Activated gamma-delta T cell treated with Interleukin-2 at 50 U/mL for 16 hours (primary cell): ENCODE measurements at places on chromosomes 12 and 14.

DNA sequence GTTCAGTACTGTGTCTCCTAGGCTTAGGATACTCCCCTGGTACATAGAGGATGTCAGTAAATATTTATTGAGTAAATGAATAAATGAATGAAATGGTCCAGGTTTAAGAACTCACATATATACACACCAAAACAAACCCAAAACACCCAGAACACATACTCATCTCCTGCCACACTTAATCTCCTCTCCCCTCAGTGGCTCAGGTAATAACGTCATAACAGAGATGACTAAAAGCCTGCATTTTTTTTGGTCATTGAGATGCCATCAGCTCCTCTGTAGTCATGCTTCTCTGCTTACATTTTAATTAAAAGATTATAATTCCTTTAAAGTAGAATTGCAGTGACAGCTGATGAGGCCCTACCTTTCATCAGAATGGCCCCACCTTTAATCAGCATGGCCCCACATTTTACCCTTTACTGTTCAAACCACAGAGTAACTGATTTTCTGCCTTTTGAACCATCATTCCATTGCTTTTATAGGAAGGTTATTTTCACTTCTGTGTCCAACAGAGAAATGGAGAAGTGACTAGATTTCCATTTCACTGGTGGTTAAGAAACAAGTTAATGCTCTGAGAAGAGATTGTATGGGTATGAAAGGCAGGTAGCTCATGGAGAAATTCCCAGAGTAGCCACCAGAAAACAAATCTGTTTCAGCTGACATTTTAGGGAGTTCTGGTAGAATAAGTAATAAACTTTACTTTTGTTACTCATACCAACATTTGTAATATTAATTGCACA, 193.4 kb upstream of the ATP2B1 start:
- DNase-seq: no peak

DNA sequence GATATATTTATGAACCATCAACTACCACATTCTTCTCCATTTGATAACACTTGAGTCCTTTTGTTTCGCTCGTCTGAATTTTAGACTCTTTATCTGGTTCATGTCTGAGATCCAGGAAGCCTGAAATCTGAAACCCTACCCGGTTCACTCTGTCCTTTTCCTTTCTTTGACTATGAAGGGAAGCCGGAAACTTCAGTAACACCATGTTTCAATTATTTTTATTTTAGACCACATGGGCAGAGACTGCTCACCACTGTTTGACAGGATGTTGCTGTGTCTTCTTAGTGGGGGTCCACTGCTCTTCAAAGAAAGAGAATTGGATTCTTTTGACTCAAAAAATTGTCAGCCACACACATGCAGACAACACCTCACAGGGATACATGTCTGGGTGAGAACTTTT, 331.9 kb upstream of the FLRT2 start:
- no peak for DNase-seq

DNA sequence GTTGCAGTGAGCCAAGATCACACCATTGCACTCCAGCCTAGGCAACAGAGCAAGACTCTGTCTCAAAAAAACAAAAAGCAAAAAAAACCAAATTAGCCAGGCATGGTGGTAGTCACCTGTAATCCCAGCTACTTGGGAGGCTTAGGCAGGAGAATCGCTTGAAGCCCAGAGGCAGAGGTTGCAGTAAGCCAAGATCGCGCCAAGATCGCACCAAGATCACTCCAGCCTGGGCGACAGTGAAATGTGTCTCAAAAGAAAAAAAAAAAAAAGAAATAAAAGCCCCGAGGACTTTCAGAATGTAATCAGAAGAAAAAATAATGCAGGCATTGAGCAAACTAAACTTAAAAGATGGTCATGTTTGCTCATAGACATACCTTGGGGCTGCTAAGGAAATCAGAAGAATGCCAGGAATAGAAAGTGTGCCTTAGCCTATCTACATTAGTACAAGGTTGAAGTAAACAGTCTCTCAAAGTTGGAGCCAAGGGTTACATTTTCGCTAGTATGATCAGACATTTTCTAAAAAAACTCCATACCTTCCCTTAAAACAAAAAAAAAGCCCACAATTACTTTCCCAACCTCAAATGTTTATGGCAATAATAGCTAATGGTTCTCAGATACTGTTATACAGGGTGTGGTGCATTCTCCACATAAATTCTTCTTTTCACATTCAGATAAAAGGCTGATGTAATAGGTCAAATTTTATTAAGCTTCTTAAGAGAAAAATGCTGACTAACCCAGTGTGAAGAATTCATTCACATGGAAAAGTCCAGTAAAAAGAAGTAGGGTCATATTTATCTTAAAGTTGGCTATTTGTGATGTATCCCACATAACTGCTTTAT, 15.8 kb downstream of the DTD2 start:
- no peak for DNase-seq

GRCh38 chr12:114395233-114395632, 10.7 kb downstream of the TBX5 start:
- DNase-seq: no peak

- DNase-seq: no peak
These were observed 3.3 kb upstream of the KRT75 start for GRCh38 chr12:52437508-52437907.

DNA sequence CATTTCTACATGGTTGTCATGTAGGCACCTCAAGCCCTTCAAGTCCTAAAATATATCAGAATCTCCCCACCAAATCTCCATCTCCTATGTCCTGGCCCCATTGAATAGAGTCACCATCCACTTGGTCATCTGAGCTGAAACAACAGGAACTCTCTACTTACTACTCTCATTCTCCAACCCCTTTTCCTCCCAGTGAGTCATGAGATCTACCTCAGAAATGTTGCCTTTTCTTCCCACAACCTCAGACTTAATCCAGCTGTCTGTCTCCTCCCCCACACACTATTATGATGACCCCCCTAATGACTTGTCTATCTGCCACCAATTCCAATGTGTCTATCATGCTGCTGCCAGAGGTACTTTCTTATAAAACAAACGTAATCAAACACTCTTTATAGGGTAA, 72.3 kb upstream of the TMEM263 start:
- DNase-seq: no peak

- DNase-seq: no peak
These were observed 71.4 kb downstream of the ADAMTS20 start for GRCh38 chr12:43480591-43480990.

DNA sequence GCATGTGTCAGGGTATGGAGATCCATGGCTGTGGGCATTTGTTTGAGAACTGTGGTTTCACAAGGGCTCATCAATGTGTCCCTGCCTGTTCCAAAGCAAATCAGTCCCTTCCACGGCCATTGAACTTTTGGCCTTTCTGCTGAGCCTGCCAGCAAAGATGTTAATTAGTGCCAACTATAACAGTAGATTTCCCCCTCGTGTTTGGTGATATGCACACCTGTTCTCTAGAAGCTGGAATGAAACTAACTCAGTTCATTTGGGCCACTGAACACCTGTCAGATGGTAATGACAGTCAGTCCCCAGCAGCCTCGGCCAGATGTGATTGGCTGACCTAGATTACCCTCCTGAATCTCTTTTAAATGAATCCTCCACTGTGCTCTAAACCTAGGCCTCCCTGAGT, 43.2 kb downstream of the IRAK3 start:
- no peak for DNase-seq

DNA sequence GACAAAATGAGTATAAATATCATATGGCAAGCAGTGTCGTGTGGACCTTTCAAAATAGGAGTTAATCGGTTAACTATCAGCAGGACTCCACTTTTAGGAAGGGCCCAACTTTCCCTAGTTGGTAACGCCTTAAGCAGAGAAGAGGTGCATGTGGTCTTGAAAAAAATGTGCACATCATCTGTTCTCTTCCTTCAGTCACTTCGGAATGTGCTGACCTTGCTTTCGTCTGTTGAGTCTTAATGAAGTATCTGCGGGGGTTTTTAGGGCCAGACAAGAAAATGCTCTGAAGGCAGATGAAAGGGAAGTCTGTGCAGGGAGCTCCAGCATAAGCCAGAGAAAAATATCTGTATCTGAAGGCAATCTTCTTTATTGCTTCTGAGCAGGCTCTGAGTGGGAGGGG, 185.2 kb downstream of the AEBP2 start:
- no peak for DNase-seq

GRCh38 chr14:64698903-64699302, 5.3 kb upstream of the PLEKHG3 start:
- no peak for DNase-seq

DNA sequence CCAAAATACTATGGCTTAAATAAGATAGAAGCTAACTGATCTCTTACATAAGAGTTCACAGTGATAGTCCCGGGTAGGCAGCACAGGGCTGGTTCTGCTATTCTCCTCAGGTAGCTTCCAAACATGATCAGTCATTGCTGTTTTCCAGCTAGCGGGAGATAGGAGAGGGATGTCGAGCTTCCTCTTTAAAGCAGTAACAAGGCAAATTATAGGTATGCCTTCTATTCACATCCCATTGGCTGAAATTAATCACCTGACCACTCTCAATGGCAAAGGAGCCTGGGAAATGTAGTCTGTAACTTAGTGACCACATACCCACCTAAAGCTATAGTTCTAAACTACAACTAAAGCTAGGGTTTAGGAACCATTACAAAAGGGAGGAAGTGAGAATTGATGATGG, 34.5 kb upstream of the VRK1 start:
- no peak for DNase-seq

- no peak for DNase-seq
These were observed 60.4 kb upstream of the ARID2 start for GRCh38 chr12:45669093-45669492.

DNA sequence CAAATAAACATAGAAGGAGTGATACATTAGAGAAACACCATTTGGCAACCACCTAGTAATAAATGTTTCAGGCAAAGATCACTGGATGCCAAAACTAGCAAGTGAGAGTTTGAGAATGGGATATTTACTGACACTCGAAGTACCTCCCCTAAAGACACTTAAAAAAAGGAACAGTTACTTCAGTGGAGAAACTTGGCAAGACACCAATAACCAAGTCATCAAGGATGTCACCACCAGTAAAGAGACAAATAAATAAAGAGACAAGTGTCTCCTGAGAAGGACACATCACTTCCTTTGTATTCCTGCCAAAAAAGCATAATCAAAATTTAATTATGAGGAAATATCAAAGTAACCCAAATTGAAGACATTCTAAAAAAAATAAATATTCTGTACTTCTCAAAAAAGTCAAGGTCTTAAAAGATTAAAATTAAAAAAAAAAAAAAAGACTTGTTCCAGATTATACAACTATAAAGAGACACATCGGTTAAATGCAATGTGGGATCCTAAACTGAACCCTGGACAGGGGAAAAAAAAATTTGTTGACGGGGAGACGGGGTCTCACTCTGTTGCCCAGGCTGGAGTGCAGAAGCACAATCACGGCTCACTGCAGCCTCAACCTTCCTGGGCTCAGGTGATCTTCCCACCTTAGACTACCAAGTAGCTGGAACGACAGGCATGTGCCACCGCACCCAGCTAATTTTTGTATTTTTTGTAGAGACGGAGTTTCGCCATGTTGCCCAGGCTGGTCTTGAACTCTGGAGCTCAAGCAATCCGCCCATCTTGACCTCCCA, 26.4 kb downstream of the TM7SF3 start:
- DNase-seq: no peak

- no peak for DNase-seq
These were observed 32.1 kb downstream of the DMAC2L start for GRCh38 chr14:50344116-50344775.

GRCh38 chr12:77998236-77998786, 167.6 kb downstream of the NAV3 start:
- DNase-seq: no peak

DNA sequence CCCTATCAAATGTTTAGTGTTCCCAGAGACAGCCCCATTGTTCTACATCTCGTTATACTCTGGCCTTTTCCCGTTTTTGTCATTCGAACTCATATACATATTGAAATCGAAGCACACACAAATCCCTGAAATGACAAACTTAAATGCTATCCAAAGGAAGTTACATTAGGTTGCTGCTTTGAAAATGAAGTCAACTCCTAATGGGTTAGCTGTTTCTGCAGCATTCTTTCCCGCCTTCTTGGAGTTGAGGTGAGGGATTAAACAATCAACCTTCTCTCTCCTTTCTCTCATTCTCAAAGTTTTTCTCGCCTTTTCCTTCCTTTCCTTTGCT, 642 bp upstream of the PHC1 start:
- no peak for DNase-seq

GRCh38 chr12:51362307-51362706, 15.8 kb upstream of the CELA1 start:
- DNase-seq: no peak

DNA sequence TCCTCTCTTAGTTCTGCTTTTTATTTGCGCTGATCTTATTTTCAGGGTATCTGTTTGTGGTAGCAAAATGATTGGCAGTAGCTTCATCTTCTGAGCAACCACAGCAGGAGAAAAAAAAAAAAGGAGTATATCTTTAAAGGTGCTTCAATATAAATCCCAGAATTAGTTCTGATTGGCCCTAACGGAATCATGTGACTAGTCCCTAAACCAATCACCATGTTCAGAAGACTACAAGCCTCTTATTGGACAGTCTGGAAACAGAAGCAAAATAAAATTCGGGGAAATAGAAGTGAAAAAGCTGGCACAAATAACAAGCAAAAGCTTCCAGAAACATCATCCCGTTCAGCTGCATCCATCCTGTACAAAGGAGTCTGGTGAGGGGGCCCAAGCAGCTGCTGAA, 49.9 kb upstream of the PTPRO start:
- no peak for DNase-seq

DNA sequence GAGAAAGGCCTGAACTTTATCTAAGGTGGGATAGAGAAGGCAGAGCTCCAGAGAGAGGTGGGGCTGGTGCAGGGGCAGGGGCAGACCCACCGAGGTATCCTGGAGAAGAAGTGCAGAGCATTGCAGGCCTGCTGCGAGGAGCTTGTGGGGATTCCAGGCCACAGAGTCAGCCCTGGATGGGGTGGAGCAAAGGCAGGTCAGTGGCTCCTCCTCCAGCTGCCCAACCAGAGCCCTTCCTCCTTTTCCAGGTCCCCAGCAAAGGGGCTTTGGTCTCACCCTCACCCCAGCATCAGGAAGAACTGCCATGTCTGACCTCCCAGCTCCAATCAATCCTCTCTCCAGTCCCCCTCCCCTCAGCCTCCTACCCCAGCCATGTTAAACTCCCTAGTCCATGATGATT, 19.8 kb upstream of the ZNF740 start:
- DNase-seq: no peak

DNA sequence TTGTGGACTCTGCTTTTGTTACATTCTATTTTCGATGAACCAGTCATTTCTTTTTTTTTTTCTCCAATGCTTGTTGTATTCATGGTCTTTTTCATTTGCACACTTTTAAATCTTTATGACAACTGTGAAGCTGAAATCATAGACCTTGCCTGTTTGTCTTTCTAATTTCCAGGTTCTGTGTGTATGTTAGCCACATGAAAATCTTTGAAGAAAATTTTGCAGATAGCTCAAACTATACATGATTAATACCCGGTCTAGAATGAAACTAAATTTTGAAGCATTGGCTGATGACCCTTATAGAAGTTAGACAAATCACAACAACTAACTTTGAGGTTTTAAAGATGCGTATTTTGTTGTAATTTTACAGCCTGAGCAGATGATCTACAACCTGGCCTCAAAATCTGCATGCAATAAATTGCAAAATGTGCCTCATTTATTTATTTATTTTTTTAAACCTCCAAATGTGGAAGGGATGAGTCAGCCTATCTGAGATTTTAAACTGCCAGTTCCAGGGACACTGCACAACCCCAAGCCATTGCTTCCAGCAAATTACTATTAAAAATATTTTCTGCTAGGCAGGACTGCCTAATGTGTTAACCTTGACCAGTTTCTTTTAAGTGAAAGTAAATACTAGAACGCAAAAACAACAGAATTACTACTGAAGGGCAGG, 96.3 kb upstream of the NAV3 start:
- DNase-seq: no peak
